Posterior vena cava (tissue), 2 donors: ENCODE measurements at places on chromosomes 11 and 22. TPM values are rescaled to one million over a fixed set of nuclear protein-coding genes. Genes with fewer than 3 reads are reported as not detected.
A peak's percentile ranks its signal among the peaks of the same experiment; 100 is the strongest.

LARGE2 gene
- not detected for total RNA-seq

PDGFD gene
- 62.0 TPM for total RNA-seq

SAA1 gene
- 324 TPM for total RNA-seq

EFCAB6 gene
- 2.0 TPM for total RNA-seq

DNA sequence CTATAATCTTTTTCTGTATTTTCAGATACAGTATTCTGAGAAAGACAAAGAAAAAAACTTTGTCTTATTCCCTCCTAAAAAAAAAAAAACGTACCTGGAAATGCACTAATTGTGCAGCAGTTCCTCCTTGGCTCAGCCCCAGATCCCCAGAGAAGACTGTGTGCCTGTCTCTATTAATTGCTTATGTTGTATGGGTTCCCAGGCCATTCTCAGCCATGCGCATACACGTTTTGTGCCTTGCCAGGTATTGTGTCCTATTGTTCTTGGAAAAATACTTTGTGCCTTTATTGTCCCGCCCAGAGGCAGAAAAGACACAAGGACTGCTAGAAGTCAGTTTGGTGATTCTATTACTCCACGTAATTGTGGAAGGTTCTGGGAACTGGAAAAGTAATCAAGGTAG is 91.2 kb downstream of the PIWIL4 start:
- no peak for DNase-seq

DNA sequence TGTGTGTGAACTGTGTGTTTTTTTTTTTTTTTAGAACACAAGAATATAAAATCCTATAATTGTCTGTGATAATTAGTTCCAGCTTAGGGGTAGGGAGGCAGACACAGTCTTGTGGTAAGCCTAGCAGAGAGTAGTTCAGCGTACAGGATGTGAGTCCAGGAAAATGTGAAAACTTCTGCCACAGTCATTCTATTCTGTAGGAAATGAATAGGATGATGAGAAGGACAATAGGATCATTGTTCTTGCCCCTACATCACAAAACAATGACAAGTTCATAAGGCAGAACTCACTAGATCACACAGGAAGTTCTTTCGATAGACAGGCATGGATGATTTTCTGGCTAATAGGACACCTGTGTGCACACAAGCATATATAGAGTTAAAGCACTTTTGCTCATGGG is 132.2 kb downstream of the NAV2 start:
- DNase-seq = no peak

DNA sequence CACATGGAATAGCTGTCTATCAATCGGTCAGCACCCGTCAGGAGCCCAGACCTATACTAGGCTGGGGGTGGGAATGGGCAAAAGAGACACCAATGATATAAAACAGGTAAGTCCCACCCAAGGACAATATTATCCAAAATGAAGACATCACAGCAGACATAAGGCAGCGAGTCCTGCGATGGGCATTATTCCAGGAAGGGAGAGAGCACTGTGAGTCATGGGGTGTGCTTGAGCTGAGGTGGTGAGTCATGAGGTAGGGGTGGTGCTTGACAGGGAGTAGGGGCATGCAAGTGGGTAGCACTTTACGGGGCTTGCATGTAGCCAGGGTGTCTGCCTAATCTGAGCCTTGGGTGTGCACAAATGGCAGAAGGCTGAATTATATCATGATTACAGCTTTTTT is 605.0 kb upstream of the CADM1 start:
- DNase-seq = no peak

DNA sequence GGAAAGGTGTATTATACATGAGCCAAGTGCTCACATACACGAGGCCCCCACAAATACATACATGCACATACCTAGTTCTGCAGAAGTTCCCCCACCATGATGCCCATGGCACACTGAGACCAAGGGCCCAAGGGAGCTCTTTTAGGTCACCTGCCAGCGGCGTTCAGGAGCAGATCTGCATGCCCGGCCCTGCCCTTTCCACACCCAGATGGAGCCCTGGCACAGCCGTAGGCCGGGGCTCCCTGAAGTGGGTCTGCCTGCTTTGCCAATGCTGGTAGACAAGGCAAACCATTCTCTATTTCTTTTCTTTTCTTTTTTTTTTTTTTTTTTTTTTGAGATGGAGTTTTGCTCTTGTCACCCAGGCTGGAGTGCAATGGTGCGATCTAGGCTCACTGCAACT is 21.5 kb downstream of the NFAM1 start:
- no peak for DNase-seq

DNA sequence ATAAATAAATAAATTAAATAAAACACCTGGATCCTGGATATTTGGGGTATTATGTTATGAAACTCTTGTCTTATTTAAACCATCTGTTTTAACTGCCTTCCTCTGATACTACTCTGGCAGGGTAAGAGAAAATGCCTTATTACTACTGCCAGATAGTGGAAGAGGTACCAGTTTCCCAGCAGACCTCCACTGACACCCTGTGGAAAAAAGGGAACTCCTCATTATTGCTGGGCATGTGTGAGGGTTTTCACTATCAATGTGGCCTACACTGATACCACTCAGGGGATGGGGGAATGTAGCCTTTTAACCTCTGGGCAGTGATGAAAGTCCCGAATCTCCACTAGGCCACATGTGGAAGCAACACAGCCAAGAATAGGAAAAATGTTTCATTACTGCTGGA is 121.0 kb downstream of the LUZP2 start:
- DNase-seq = no peak

GRCh38 chr11:114280696-114281095 is 15.5 kb upstream of the NNMT start:
- peak; percentile 89 for DNase-seq

DNA sequence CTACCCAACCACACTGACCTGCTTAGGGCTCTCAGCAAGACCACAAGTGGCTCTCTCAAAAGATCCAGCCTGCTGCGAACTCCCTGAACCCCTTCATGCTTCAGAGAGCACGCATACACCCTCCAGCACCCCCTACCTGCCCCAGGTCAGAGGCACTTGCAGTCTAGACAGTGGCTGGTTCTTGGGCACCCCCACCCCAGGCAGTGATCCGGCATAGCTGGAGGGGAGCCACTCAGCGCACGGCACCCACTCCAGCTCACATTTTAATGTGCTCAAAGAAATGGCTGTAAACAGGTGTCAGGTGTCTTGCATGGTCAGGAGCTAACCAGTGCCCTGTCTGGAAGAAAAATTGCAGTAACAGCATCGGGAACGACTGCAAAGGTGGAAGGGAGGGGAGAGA is 140.8 kb downstream of the PKNOX2 start:
- DNase-seq = peak; percentile 58
